CD4-positive, alpha-beta memory T cell (primary cell): ENCODE measurements at places on chromosomes 4 and X.

DNA sequence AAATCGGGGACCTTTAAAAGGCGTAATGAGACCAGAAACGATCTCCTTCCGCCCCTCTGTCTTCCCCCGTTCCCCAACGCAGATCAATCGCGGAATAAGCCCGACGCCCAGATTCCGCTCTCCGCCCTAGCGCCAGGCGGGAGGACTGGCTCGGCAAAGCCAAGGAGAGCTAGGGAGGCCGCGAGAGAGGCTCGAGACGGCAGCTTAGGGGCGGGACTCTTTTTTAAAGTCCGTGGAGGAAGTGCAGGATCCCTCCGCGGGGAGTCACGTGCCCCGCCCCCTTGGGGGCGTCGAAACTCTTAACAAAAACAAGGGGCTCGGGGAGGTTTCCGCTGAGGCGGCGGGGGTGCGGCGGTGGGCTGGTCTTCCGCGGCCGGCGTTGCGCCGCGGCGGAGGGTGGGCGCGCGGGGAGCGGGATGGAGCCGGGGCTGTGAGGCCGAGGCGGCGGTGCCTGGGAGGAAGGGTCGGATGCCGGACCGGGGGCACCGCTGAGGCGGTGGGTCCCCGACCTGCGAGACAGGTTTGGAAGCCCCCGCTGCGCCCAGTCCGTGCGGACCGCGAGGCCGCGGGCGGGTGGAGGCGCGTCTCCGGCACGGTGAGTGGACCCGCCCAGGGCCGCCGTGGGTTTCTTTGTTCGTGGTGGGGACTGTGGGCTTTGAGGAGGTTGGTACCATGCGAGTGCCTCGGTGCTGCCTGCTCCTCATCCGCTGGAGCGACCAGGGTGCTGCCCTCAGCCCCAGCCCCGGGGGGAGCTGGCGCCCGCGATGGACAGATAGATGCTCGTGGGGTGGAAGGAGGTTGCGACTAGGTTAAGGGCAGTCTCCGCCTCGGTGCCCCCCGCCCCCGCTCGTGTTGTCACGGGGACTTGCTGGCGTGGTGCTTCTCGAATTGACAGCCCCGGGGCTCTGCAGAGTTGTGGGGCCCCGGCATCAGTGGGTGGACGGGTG, at the start of gene CCNG2:
Gene CCNG2 (plus strand): TSS at position 296 of the 947 bp plus-strand sequence. CDS start 1,326 bp downstream, outside the sequence.
- peak; percentile 65 for DNase-seq

DNA sequence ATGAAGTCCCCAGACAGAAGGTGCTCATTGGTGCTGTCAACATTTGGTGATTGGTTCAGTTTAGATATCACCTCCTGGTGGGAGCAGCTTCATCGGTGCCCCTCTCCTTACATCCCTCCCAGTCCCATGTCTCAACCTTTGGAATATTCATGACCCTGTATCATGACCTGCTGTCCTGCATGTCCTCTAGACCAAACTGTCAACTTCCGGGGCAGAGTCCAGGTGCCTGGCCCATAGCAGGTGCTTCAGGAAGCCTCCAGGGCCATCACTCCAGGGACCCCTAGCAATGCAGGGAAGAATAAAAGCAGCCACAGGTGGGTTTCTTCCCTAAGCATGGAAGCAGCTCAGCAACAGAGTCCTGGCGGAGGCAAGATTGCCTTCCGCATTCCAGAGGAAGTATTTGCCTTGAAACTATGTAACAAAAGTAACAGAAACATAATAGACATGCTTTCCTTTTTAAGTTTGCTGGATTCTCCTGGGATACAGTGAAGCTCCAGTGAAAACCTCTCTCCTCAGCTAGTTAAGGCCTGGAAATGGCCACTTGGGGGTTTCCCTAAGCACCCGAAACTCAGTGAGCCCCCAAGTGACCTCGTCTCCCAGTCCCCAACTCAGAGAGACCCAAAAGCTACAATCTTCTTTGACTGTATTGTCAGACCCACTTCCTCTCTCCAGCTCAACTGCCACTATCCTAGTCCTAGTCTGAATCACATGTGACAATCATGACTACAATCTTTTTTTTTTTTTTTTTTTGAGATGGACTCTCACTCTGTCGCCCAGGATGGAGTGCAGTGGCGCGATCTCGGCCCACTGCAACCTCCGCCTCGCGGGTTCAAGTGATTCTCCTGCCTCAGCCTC, 1.3 kb upstream of the ATP6AP1 start:
- no peak for DNase-seq

GRCh38 chr4:54945838-54946237, 179.6 kb downstream of the KDR start:
- no peak for DNase-seq

GRCh38 chr4:108171339-108172230, 2.9 kb upstream of the LEF1 start:
- DNase-seq = peak; percentile 82

DNA sequence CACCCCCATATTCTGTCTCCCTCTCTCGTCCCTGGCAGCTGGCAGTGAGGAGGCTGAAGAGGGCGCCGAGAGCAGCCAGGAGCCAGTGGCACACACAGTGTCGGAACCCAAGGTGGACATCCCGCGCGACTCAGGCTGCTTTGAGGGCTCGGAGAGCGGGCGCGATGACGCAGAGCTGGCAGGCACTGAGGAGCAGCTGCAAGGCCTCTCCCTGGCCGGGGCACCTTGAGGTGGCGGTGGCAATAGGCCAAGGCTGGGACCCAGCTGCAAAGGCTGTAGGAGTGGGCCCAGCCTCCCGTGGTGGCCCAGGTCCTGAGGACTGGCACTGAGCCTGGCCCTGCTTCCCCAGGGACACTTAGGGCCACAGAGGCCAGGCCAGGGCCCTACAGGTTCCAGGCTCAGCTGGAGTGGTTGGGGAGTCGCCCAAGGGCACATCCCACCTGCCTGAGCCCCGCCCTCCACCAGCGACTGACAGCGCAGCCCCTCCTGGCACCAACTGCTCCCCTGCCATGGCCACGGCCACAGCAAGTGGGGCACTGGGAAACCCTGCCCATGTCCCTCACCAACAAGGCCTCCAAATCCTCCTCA, 13.9 kb downstream of the SASH3 start:
- DNase-seq = no peak

DNA sequence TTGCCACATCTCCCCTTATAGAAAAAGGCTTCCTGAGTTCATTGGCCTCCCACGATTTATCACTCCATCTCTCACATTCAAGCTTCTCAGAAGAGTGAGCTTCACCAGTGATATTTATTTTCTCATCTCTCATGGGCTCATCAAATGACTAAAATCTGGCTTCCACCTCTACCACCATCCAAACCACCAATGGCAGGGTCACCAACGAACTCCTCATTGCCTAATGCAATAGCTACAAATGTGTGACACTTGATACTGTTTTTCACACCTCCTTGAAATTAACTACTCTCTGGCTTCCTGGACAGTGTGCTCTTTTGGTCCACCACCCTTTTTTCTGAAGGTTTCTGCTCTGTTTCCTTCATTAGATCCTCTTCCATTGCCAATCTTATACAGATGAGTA, 129.0 kb downstream of the SH2D1A start:
- DNase-seq = no peak
